ENCODE measurements at places on chromosomes 5 and 9. TPM values are rescaled to one million over a fixed set of nuclear protein-coding genes. Genes with fewer than 3 reads are reported as not detected.

The ZNF367 gene
- total RNA-seq, result 0.71 TPM

The NTRK2 gene
- total RNA-seq, result 14.4 TPM

The IFNB1 gene
- not detected for total RNA-seq

The SLC6A3 gene
- not detected for total RNA-seq

The C9 gene
- total RNA-seq, result not detected

The PCDHB11 gene
- total RNA-seq, result 2.0 TPM

The CAMK2A gene
- not detected for total RNA-seq

The PFN3 gene
- total RNA-seq, result not detected

The CARTPT gene
- not detected for total RNA-seq

The ADAMTS13 gene
- 0.64 TPM for total RNA-seq

The ARID3C gene
- not detected for total RNA-seq

The PBX3 gene
- 28.8 TPM for total RNA-seq

The SLC28A3 gene
- total RNA-seq, result 0.10 TPM

The TAF11L2 gene
- not detected for total RNA-seq

The SLIT3 gene
- 83.6 TPM for total RNA-seq

The MLANA gene
- not detected for total RNA-seq

The LIX1 gene
- not detected for total RNA-seq

The PCDHAC2 gene
- total RNA-seq, result 1.1 TPM

The CER1 gene
- not detected for total RNA-seq
